ENCODE measurements at places on chromosomes 3 and 15.

GRCh38 chr3:196225763-196226364 lies 9.5 kb downstream of the SLC51A start:
- no peak for DNase-seq

DNA sequence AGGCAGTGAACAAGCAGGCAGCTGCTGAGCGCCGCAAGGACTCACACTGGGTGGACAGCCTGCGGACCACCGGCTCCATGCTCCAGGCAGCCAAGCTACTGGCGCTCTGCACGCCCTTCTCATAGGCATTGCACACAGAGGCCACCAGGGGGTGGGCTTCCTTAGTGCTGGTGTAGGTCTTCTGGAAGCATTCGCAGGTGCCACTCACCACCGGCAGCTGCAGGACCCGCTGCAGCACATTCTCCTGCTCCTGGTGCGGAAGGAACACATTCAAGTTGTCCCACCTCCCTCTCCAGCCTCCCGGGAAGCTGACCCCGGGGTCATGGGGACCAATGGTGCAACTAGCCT lies 6.0 kb downstream of the PLIN1 start:
- DNase-seq = no peak

GRCh38 chr15:77871852-77872371 lies 205.6 kb downstream of the TBC1D2B start:
- peak; percentile 15 for DNase-seq

- DNase-seq = peak; percentile 89
These were observed at the start of gene ZNF710 for GRCh38 chr15:90001062-90001682. ZNF710 (plus strand) TSS chr15:90001324; CDS start chr15:90067138, 65,814 bp downstream.

DNA sequence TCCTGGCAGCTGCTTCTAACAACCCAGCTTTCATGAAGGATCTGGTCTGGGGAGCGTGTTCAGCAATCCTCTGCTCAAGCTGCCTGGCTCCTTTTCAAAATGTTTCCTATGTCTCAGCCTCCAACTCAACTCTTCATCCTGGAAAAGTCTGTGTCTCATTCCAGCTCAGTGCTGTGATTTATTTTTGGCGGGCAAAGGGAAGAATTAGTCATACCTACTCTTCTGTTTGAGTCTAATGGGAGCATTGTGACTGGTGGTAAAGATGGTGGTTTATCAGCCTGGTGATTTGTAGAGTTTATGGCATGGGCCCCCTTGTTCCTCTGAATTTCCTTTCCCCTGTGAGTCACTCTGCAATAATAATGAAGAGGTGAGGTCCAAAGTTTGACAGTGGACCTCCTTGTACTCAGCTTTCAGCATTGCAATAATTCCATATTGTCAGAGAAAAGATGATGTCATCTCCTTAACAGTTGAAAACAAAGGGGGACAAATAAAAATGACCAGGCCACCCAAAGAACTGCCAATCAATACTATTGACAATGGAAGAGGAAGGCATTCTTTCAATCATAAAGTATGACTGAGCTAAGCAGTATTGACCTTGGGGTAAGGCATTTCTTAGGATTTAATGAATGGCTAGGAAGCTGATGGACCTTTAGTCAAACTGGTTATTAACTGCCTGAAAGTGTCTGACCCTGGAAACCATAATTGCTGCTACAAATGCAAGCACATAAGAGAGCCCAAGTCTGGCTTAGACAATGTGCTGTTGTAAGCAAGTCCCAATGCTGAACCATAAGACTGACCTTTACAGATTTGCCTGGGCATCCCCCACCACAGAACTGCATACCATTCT lies 204.7 kb upstream of the MCTP2 start:
- DNase-seq = peak; percentile 59

GRCh38 chr3:43243590-43244587 lies 42.5 kb upstream of the SNRK start:
- no peak for DNase-seq

DNA sequence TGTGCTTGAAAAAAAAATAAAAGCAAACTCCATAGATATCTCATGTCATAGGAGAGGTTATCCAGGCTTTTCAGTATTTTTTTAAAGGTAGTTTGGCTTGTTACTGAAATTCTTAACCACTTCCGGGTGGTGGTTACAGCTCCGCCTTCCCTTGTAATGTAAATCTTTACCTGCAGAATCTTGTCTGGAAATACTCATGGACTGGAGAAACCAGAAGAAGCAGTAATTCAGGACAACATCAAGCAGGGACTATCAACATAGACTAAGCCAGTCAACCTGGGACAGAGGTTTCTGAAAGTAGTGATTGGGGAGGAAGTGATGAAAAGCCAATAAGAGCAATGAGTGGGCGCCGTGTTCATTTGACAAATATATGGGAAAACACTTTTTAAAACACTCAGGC lies 78.9 kb upstream of the SKOR1 start:
- DNase-seq = no peak

- no peak for DNase-seq
These were observed 51.3 kb downstream of the DHX30 start for GRCh38 chr3:47854267-47854666.

DNA sequence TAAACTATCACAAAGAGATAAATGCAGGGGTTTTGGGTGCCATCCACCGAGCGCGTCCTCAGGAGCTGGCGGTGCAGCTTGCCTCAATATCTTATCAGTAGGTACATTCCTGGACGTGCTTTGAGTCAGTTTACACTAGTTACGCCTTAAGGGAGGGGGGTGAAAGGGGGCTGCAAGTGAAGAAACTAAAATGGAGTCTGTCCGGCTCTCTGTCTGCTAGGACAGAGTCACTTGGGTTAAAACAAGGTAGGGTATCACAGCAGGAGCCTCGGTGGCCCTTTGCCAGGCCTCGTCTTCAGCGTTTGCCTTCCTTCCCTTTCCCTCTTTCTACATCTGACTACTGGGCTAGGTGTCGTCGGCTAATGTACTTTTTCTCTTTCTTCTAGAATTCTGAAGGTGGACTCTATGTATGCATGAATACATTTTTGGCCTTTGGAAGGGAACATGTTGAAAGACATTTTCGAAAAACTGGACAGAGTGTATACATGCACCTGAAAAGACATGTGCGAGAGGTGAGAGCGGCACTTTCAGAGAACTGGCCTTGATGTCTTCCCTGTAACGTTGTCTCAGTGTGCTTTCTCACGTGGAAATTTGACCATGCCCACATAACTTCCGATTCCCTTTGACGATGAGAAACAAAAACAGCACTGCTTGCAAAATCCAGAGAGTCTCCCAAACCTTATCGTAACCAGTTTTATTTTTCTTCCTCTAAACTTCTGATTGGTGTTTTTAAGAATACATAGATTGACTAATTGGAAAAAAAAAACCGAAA lies 28.8 kb downstream of the USP13 start:
- no peak for DNase-seq
